ENCODE measurements at places on chromosomes 1 and 21.

DNA sequence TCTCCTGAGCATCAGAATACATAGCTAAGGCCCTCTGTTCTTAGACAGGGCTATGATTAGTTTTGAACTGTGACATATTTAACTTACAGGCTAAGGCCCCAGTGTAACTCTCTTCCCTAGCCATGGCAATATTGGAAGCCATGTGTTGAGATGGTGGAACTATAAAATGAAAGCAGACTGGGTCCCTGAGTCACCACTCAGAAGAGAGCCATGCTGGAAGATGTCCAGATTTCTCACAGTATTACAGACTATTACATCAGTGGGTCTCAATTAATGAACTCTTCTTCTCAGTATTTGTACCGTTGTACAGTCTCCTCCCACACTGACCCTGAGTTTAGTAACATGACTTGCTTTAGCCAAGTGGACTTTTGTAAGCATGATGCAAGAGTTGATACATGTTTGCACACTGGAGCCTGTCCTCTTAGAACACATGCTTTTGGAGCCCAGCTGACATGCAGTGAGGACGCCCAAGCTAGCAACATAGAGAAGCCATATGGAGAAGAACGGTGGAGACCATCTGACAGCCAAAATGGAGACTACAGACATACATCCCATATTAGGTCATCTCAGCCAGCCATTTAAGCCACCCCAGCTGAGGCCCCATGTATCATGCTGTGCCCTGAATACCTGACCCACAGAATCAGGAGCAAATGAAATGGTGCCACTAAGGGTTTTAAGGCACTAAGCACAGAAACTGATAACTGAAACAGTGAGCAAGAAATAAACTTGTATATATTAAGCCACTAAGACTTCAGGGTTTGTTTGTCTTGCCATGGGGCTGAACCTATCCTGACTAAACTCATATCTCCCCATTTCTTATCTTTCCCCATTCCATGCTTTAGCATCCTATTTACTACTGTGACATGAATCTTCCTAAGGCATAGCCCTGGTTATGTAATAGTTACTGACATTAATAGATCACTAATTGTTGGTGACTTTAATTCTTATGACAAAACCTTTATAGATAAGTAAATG, 24.4 kb downstream of the TBX15 start:
- DNase-seq, result no peak

- DNase-seq, result no peak
These were observed 149.4 kb downstream of the RERE start for GRCh38 chr1:8667869-8668594.

DNA sequence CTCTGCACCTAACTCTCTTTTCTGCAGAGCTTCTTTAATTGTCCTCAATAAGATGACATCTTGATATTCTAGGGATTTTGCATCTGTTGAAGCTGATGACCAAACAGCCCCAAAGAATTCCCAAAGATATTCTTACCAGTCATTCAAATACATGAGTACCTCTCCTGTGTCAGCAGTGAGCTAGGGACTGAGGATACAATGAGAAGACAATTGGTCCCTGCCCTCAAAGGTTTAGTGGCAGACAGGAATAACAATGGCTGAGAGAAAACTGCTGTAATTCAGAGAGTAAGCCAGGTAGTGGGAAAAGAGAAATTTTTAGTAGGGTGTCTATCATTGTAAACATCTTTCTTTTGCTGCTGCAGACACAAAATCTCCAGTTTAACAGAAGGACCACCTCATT, 5.9 kb downstream of the MCOLN3 start:
- DNase-seq, result no peak

- no peak for DNase-seq
These were observed 49.1 kb downstream of the CAMTA1 start for GRCh38 chr1:6834366-6834765.

GRCh38 chr1:181516706-181517105, 33.4 kb downstream of the CACNA1E start:
- DNase-seq, result no peak

DNA sequence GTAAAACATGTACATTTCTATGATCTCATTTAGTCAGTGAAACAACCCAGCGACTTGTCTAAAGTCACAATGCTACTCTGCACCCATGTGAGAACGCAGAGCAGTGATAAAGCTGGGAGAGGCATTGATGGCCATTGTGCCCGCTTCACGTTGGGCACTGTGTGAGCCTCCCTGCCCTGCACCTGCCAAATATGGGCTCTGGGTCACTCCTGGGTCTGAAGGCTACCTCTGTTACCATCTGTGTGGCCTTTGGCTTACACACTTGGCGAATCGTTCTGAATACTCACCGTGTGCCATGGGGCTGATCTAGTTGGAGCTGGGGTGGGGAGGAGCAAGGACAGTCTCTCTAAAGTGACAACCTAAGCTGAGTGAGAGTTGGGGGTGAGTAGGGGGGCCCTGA, 29.9 kb downstream of the PCSK9 start:
- no peak for DNase-seq

DNA sequence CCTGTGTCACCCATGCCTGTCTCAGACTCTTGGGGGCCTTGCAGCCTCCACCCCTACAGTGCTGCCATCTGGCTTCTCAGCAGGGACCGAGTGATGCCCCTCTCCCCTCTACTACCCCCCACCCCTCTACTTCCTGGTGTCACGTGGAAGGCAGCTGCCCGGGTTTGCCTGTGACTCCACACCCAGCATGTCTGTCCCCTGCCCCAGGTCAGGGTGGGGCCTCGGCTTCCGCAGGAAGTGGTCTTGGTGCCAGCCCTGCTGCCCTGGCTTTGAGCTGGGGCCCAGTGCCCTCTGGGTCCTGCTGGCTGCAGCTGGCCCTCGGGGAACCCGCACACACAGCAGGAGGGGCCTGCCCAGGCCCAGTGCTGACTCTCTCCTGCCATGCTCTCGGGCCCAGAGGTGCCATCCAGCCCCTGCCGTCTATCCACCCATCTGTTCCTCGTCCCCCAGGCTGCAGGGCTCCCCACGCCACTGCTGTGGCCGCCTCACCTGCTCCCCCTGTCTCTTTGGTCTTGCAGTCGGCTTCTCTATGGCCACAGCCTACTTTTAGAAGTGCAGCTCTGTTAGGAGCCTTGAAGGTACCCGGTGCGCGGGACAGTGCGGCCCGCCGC, 24.0 kb downstream of the PLCH2 start:
- no peak for DNase-seq

GRCh38 chr1:51776408-51776807, 102.1 kb downstream of the NRDC start:
- DNase-seq, result no peak

GRCh38 chr1:204171751-204172178, 5.6 kb upstream of the REN start:
- DNase-seq, result no peak

DNA sequence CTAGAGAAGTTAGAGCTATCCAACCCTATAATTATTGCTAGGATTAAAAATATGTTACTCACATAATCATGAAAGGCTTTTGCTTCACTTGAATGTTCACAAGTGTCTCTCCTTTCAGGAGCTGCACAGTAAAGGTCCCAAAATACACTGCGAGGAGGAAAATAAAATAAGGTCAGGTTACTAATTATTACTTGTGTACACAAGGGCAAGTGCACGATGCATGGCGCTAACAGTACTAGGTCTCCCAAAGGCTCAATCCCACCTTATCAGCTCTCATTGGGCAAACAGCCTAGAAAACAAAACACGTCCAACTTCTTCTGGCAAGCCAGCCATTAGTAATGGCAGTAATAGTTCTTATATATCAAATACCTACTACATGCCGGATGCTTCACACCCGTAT, 4.4 kb downstream of the SSBP3 start:
- no peak for DNase-seq

DNA sequence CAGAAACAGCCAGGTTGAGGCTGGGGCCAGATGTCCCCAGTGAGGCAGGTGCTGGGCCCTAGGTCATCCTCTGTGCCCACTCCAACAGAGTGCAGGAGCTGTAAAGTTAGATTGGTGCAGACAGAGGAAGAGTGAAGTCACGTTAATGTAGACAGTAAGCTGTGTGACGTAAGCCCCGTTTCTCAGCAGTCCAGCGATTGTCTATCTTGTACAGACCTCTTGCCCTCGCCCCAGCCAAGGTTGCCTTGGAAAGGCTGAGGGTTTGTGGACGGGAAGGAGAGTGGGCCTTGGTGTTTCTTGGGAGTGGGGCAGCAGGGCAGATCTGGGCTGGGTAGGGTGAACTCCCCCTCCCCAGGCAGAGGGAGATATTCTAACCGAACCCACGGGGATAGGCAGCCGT, 13.5 kb downstream of the FAAH start:
- no peak for DNase-seq

DNA sequence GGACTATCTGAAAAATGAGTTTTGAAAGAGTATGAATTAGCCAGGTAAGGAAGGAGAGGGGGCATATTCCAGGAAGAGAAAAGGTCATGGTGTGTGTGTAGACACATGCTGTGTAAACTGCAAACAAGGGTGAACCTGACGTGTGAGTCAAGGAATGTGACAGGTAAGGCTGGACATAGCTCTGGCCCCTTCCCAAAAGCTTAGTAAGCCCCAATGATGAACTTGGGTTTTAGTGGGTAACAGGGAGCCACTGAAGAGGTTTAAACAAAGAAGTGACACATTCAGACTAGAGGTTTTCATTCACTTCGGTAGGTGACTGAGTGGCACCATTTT, 36.7 kb downstream of the EGLN1 start:
- no peak for DNase-seq

GRCh38 chr1:47758341-47759250, 238.6 kb downstream of the TRABD2B start:
- no peak for DNase-seq

GRCh38 chr1:5982868-5983267, 9.4 kb downstream of the NPHP4 start:
- DNase-seq, result no peak

GRCh38 chr1:53871773-53872484, 17.7 kb downstream of the YIPF1 start:
- no peak for DNase-seq

DNA sequence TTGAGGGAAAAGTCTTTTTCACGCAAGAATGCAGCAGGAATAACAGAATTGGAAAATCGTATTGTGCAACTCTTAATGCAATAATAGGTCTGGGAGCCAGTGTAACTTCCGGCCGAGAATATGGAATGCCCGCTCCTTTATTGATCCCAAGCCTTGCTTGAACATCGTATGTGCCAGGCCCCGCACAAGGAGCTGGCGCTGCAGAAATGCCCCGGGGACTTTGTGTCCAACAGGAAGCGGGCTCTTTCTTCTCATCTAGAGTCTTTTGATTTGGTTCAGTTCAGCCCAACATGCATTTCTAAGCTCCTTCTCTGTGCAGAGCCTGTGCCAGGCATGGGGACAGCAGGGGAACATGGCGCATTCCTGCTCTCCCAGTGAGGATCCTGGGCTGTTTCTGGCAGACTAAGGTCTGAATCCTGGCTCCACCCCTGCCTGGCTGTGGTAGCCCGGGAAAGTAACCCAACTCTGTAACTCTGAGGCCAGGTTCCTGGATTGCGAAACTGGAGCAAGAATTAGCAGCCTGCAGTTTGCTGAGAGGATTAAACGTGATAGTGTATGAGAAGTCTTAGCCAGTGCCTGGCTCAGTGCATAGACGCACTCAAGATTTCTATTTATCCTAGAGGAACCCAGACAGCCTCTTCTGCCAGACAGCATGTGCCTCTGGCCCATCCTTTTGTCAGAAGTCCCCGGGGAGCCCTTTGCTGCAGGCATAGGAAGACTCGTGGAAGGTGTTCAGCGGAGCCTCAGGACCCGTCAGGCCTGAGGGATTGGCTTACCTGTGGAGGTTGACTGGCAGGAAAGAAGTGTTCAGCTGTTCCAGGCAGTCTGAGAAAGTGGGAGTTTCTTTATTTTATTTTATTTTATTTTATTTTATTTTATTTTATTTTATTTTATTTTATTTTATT, 987 bp upstream of the CDCP2 start:
- DNase-seq, result no peak

DNA sequence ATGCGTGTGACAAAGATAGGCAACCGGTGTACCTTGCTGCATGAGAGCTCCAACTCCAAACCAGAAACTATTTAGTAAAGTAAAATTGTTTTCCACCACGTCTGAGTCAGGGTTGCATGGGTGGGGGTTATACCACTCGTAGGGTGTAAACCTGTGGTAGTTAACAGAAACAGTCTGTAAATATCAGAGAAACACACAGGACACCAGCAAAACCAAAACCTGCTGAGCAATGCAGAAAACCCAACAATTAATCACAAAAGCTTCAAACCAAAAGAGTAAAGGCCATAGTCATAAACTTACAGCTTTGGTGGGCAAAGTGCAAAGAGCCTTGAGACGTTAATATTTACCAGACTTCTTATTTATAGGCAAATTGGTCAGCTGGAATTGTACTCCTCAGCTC, 282.7 kb downstream of the BACH1 start:
- no peak for DNase-seq

DNA sequence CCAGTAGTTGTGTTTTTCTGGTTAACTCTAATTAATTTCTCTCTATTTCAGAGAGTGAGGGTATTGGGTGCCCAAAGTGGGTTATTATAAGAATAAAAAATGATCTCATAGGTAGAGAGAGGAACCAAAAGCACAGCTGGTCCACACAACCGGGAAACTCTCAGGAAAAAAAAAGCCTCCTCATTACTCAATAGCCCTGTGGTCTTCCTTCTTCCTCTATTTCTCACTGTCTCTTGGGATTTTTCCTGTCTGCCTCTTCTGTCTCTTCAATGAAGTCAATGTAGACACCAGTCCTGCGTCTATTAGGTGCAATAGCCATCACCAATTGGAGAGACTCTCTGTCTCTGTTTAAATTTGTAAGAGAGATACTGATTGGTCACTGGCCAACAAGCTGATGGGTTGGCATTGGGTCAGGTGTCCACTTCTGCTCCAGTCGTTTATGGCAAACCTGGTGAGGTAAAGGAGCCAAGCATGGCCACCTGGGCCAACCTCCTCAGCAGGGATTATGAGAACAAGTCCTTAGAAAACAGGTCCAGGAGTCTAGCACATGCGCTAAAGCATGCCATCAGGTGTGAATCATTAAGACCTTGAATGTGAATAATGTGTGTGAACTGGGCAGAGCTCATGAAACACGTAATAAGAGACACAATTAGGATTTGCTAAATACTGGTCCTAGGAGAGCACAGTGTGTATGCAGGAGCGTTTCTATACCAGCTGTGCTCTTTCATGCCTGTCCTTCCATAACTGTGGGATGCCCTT, 443.0 kb upstream of the RUNX1 start:
- no peak for DNase-seq

GRCh38 chr1:219236933-219237610, 63.4 kb downstream of the LYPLAL1 start:
- DNase-seq, result no peak

GRCh38 chr1:179002552-179003345, 22.9 kb upstream of the FAM20B start:
- peak; percentile 16 for DNase-seq

- DNase-seq, result no peak
These were observed 352.4 kb downstream of the USP25 start for GRCh38 chr21:16082038-16082816.

DNA sequence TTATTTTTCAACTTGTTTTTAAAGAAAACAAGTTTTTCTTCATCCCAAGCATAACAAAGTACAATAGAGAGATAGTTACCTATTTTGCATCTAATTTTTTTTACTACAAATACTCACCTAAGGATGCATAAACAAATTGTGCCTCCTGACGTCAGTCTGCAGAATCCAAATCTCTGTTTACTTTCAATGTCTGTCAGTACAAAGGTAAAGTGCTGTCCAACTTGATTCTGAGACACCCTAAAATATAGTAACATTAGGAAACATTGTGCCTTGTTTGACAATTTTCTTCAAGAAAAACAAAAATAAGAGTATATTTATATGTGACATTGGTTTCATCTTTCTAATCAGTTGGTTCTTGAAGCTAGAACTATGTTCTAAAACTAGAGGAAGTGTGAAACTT, 103.4 kb downstream of the DENND1B start:
- DNase-seq, result no peak

GRCh38 chr21:36021251-36021837, 39.0 kb downstream of the SETD4 start:
- DNase-seq, result no peak
